ENCODE measurements at places on chromosomes 3 and 15. TPM values are rescaled to one million over a fixed set of nuclear protein-coding genes. Genes with fewer than 3 reads are reported as not detected.

EHD4 gene
- total RNA-seq, result 18.4 TPM

CCDC39 gene
- not detected for total RNA-seq

DNA sequence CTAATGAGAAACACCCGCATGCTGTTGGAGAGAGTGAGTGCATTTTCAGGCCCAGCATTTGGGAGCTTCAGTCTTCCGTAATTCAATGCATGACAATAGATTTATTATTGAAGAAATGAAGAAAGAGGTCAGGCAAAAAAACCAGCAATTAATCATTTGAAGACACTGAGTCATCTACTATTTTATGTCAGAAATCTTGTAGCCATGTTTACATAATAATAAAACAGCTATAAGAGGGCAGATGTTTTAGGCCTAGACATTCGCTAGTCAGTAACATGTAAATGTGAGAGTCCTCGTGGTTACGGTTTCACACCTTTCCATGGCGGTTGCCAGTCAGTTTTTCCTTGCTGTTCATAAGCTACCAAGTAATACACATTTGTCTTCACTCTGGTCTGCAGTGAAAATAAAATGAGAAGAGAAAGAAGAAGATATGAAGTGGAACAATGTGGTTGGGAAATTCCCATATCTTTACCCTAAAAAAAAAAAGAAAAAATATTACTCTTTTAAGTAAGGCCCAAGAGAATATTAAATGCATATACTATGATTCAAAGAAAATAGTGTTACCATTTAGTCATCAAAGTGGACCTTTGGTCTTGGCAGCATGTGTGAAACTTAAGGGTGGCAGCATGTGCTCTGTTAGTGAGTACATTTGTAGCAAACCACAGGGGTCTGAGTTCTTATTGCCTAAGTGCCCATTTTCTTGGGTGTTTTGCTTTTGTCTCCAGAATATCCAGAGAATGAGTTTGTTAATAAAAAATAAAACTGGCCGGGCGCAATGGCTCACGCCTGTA lies 140.5 kb upstream of the TBL1XR1 start:
- H3K27ac ChIP-seq, result no peak overlapping the region
- H3K4me1 ChIP-seq, result no peaks in the 10 kb centered on the region
- no peak overlapping the region for H3K4me3 ChIP-seq
- DNase-seq, result no peak
- no peaks in the 10 kb centered on the region for H3K27me3 ChIP-seq
- H3K36me3 ChIP-seq, result no peaks in the 10 kb centered on the region

- H3K4me1 ChIP-seq, result no peaks in the 10 kb centered on the region
- no peak overlapping the region for H3K4me3 ChIP-seq
- no peaks in the 10 kb centered on the region for H3K36me3 ChIP-seq
- DNase-seq, result no peak
- H3K27me3 ChIP-seq, result no peaks in the 10 kb centered on the region
Measured at GRCh38 chr3:110732420-110732819, 339.2 kb upstream of the NECTIN3 start.

DNA sequence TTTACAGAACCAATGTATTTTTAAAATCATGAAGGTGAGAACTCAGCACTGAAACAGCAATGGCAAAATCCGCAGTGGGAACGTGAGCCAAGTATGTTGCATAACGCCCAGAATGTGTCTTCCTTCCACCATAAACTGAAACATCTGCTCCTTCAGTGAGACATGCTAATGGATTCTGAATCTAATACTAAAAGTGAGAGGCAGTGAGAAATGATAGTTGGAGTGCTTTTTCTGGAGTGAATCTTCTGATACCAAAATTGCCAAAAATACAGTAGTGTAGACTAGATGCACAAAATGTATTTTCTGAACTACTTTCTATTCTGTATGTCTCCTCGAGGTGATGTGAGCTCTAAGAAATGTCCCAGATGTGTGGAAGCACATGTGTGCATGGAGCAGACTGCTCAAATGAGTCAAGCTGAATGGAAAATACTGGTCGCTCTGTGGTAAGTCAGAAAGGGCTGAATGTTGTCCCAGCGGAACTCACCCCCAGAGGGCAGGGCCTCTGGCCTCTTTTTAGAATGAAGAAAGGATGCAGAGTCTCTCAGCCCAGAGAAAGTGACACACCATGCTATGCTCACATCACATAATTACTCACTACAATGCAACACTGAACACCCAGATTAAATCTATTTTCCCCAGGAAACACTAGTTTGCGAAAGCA lies 73.0 kb downstream of the ATP10A start:
- peaks cover 7% of the 10 kb centered on the region for H3K4me1 ChIP-seq
- no peaks in the 10 kb centered on the region for H3K36me3 ChIP-seq
- DNase-seq, result no peak
- no peaks in the 10 kb centered on the region for H3K27me3 ChIP-seq

- H3K27ac ChIP-seq, result no peak overlapping the region
- H3K27me3 ChIP-seq, result no peaks in the 10 kb centered on the region
- H3K36me3 ChIP-seq, result no peaks in the 10 kb centered on the region
- H3K4me3 ChIP-seq, result no peak overlapping the region
- H3K4me1 ChIP-seq, result peaks cover 7% of the 10 kb centered on the region
Measured at GRCh38 chr3:129162729-129163579, 2.1 kb upstream of the ISY1 start.

DNA sequence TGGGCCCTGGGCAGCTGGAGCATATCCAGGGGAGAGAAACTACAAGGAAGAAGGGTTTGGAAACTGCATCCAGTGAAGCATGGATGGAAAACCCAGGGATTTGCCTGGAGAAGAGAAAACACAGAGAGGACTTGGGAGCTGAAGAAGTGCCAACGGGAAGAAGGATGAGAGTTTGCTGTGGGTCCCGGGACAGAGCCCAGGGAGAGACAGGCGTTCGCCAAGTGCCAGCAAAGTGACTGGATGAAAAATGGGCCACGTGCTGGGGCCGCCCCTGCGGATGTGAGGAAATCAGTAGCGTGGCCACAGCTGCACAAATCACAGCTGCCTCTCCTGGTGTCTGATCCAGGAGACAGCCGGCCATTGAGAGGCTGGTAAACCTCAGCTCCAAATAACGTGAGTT lies 70.4 kb downstream of the HES1 start:
- no peak overlapping the region for H3K27ac ChIP-seq
- H3K36me3 ChIP-seq, result no peaks in the 10 kb centered on the region
- H3K4me3 ChIP-seq, result no peak overlapping the region
- H3K27me3 ChIP-seq, result no peaks in the 10 kb centered on the region
- H3K4me1 ChIP-seq, result no peaks in the 10 kb centered on the region

GRCh38 chr3:45852828-45853227 lies 10.9 kb upstream of the LZTFL1 start:
- no peak overlapping the region for H3K27ac ChIP-seq
- H3K27me3 ChIP-seq, result no peaks in the 10 kb centered on the region
- H3K4me1 ChIP-seq, result no peaks in the 10 kb centered on the region
- no peak overlapping the region for H3K4me3 ChIP-seq
- DNase-seq, result no peak
